ENCODE measurements at places on chromosomes 4 and X.

GRCh38 chr4:10275696-10276095 is 159.1 kb upstream of the WDR1 start:
- peak; percentile 3 for DNase-seq

DNA sequence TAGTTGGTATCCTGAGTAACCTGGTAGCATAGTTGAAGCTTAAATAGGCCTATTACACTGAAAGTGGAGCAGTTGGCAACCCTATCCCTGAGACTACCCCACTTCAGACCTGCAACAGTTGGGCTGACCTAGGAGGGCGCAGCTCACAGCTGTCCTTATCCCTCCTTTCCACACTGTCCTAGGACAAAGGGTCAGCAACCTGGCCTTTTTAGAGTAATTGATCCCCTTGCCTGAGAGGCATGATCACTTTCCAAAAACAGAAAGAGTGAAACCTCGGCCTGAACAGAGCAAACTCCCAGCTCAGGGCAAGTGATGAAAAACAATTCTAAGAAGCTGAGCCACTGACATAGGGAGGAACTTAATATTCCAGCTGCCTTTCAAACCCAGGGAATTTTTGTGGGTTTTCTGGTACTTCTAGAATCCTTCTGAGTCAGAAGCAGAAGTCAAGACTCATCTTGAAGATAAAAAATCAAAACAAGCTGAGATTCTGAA is 94.9 kb upstream of the MYOZ2 start:
- DNase-seq: peak; percentile 24

DNA sequence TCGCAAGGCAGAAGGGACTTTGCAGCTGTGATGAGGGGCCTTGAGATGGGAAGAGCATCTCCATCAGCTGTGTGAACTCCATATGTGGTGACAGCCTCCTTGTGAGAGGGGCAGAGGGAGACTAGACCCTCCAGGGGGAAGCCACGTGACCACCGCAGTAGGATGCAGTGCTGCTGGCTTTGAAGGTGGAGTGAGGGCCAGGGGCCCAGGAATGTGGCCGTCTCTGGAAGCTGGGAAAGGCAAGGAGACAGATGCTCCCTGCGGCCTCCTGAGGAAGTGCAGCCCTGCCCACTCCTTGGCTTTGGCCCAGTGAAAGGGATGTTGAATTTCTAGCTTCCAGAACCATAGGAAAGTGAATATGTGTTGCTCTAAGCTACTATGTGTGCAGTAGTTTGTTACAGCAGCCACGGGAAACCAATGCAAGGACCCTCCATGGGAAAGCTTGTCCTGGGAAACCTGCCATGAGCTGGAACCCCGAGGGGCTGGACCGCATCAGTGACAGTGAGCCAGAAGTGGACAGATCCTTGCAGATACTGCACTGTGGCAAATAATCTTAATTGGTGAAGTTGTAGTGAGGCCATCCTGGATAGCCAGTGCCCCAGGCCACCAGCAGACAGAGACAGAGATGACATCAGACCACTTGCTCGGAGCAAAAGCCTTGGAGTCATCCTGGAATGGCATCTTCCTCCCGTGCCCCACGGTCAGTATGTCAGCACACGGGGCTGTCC is 35.4 kb upstream of the SORCS2 start:
- DNase-seq: peak; percentile 41

DNA sequence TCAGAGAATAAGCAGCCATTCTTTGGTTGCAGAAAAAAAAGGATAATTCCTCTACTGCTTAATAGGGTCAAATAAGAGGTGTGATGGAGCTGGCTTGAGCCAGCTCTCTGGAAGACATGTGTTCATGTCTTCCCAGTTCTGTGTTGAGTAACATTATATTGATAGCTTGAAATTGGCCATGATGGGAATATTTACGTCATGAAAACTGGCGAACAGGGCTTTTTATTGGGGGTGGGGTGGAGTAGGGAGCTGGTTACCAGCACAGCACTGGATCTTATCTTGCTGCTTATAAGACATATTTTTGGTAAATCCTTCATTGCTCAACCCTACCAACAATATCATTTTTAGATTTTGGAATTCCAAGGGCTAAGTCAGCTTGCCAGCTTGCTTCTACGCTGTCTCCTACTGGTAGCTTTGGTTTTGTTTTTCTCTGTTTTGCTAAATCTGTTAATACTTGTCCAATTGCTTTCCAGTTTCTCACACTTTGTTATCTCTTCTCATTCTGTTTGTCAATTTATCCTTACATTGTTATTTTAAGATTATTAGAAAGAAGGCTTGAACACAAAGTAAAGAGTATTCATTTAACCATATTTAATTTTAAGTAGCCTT is 25.3 kb upstream of the GBA3 start:
- no peak for DNase-seq

- DNase-seq: no peak
Observed at GRCh38 chr4:152748619-152749018, 30.9 kb downstream of the TIGD4 start.

- DNase-seq: no peak
Observed at GRCh38 chrX:140431521-140431920, 73.3 kb downstream of the SOX3 start.

DNA sequence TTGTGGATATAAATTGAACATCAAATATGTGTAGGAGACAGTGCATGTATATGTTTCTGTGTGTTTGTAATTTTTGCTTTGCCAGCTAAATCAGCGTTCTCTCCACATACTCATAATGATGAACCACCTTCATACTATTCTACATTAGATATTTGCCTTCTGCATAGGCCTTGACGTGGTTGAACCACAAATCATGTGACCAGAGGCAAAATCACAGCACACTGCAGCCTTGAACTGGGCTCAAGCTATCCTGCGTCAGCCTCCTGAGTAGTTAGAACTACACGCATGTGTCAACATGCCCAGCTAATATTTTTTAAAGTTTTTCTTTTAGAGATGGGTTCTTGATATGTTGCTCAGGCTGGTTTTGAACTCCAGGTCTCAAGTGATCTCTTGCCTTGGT is 9.5 kb downstream of the UBQLN2 start:
- DNase-seq: no peak

DNA sequence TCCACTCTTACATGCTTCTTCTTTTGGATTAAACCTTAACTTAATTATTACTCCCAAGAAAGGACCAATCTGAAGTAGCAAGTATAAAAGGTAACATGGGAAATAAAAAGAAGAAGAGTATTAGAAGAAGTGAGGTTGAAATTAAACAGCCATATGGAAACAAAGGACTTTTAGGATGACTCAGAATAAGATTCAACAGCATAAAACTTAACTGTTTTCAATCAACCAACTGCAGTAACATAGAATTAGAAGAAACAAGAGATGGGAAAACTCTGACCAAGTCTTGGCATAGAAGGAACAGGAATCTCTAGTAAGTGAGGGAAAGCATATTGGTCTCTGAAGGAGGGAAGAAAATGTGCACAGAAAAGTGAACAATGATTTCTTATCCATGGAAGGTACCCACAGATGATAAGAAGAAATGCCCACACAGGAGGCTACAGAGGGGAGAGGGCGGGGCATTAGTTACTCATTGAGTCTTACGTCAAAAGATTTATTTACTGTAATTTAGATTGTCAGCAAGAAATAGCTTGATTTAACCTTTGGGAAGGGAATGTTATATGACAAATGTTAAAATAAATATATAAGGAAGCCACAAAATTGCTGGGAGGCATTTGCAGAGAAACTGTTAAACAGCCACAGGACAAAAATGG is 177.3 kb downstream of the BANK1 start:
- no peak for DNase-seq

DNA sequence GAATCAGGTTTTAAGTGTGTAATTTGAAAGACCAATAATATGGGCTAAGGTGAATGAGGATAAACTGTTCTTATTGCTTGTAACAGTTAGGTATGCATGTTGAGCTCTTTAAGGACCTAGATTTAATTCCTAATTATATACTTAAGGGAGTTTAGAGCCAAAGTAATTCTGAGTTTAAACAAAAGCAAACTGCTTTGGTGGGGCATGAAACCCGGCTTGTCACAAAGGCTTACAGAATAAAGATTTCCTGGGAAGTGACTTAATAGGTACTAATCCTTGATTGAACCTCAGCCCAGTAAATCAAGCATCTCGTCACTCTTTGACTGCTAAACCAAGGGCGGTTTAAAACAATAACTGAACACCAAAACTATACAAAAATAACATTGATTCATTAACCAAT is 1324.2 kb downstream of the RPA4 start:
- DNase-seq: no peak

DNA sequence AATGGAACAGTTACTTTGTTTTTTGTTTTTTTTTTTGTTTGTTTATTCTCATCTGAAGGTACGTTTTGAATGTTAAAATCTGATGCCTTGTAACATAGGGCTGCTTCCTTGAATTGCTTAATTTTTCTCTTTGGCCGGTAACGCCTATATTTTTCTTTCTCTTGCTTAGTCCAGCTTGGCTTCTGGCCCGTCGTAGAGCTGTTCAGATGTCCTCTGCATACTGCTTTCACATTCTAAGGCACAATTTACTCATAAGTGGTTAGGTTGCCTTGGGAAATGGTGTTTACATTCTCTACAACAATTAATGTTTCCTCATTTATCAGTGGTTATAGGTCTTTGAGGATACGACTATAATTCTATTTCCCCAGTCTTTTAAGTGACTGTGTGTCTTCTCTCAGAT is 7.9 kb downstream of the NONO start:
- no peak for DNase-seq

DNA sequence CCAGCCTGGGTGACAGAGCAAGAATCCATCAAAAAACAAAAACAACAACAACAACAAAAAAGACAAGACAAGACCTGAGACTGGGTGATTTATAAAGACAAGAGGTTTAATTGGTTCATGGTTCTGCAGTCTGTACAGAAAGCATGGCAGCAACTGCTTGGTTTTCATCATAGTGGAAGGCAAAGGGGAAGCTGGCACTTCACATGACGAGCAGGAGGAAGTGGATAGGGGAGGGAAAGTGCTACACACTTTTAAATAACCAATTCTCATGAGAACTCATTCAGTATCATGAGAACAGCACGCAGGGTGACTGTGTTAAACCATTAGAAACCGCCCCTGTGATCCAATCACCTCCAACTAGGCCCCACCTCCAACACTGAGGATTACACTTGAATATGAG is 28.4 kb upstream of the SLC10A7 start:
- peak; percentile 37 for DNase-seq

GRCh38 chr4:156778606-156779005 is 193.0 kb downstream of the PDGFC start:
- DNase-seq: no peak

GRCh38 chr4:8350841-8351461 is 81.4 kb downstream of the HTRA3 start:
- no peak for DNase-seq

DNA sequence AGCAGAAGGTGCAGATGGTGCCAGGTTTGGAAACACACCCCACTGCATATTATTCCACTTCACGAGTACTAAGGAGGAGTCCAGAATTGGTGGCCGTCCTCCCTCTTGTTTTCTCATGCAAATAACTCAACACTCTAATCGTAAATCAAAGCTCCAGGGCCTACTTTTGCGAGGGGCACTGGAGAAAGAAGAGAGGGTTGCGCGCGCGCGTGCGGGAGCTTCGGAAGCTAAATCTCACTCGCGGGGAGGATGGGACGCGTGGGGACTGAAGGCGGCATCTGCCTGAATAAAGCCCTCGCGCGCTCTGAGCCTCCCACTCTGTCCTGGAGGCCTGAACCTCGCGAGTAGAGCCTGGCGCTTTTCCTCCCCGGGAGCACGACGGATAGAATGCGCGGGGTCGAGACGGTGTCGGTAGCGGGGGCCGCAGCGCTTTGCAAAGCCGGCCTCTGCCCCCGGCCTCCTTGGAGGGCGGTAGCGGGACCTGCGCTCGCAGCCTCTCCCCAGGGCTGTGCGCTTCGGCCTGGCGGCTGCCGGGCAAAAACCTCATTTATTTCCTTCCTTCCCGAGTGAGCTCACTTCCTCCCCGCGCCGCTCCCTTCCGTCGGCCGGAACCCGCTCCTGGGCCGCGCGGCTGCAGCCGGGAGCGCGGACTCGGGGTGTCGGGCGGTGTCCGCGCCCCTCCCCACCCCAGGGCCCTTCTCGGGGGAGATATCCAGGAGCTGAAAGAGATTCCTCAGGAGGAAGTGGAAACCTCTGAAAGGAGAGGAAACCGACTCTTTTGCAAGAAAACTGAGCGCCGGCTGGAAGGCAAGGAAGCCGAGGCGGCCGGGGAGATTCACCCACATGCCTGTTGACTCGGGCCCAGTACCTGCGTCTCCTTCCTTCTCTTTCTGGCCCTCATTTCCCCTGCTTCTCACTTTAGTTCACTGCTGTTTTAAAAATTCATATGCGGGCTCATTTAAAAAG is 20.7 kb downstream of the HAND2 start:
- DNase-seq: peak; percentile 31

DNA sequence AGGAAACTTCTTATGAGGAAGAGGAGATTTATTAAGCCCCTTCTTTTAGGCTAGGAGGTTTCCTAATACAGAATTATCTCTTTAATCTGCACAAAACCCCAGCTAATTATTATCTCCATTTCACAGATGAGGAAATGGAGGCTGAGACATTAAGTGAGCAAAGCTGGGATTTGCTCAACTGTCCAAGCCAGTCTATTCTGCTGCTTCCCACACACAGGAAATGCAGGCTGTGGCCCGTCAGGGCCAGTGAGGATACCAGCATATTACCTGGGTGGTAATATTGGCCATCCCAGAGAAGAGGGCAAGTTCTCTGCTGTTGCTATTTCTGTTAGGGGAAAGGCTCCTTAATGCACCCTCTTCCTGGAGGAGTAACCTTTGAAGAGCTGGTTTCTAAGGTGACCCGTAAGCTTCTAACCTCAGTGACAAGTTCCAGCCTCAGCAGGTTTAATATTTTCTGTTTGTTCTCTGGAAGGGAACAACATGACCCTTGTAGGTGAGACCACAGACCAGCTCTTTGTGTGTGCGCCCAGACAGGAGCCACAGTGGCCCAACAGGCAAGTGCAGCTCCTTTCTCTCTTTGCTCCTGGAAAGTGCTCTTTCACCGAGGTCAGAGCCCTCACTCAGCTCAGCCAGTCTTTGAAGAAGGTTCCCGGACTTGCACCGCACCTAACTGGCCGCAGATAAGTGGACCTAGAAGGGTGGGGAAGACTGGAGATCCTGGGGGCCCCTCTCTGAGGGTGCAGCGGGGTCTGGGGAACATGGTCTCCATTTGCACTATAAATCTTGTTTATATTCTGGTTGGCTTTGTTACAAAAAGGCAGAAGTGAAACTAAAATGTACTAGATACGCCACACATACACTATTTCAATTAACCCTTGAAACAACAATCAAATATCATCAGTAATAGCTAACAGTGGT is 35.5 kb downstream of the TBC1D9 start:
- DNase-seq: no peak

DNA sequence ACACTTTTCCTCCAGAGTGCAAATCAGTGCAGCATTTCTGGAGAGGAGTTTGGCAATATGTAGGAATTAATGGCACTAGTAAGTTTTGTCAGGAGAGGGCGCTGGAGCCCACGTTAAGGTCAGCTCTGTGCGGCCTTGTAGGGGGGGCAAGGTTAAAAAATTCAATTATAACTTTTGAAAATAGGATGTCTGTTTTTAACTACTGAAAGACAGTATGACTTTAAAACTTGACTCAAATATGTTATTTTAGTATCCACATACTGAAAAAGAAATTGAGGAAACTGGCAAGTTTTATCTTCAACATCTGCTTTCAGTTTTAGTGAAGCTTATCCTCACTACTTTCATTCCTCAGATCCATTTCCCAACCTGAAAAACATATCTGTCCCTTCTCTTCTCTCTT is 30.9 kb upstream of the HSD17B13 start:
- peak; percentile 11 for DNase-seq

Data from suppressor macrophage (primary cell).